ENCODE measurements at places on chromosomes 1 and 21. TPM values are rescaled to one million over a fixed set of nuclear protein-coding genes. Genes with fewer than 3 reads are reported as not detected.

The PEX11B gene
- total RNA-seq, result 19.9 TPM

The RNF187 gene
- 129 TPM for total RNA-seq

The LEMD1 gene
- 2.5 TPM for total RNA-seq

The KIF21B gene
- total RNA-seq, result 5.6 TPM

GRCh38 chr1:221841251-221841982 lies 99.5 kb upstream of the DUSP10 start:
- DNase-seq, result no peak
- peaks cover 19% of the 10 kb centered on the region for H3K4me1 ChIP-seq
- H3K27ac ChIP-seq, result no peak overlapping the region
- no peaks in the 10 kb centered on the region for H3K36me3 ChIP-seq

GRCh38 chr1:112337028-112337531 lies 58.9 kb upstream of the CTTNBP2NL start:
- H3K27ac ChIP-seq, result no peak overlapping the region
- no peak for DNase-seq
- H3K4me3 ChIP-seq, result no peak overlapping the region
- no peaks in the 10 kb centered on the region for H3K4me1 ChIP-seq

DNA sequence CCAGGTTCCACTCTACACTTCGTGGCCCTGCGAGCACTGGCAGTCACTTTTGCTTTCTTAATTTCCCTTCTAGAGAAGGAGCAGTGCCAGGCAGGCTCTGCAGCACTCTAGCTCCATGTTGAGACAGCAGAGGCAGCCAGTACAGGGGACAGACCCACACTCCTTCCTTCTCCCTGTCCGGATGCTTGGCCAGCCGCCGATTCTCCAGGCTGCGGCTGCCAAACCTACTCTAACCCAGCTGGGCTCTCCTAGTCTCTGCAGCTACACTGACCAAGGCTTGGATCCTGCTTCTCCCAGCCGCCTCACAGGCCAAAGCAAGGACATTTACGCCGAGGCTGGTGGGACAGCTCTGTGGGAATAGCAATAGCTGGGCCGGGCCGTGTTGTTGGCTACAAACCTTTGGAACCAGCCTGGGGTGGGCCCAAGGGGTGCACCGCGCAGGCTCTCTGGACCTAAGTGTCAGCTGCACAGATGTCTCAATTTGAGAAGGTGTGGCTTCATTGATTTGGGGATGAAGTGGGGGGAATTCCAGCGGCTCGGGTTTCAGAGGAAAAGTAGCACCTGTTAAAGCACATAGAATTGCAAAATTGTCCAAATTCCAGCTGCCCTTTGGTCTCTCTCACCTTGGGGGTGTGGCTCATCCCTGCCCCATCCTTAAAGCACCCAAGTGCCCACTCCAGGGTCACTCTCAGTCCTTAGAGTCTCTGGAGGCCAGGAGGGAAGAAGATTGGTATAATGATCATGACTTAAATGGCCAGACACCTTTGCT lies 3.2 kb downstream of the BARHL2 start:
- H3K4me3 ChIP-seq, result no peak overlapping the region
- H3K27me3 ChIP-seq, result peaks cover 91% of the 10 kb centered on the region
- no peaks in the 10 kb centered on the region for H3K4me1 ChIP-seq
- no peaks in the 10 kb centered on the region for H3K36me3 ChIP-seq
- DNase-seq, result no peak

GRCh38 chr1:66302815-66303214 lies 231.1 kb upstream of the SGIP1 start:
- H3K27ac ChIP-seq, result no peak overlapping the region
- H3K27me3 ChIP-seq, result no peaks in the 10 kb centered on the region

DNA sequence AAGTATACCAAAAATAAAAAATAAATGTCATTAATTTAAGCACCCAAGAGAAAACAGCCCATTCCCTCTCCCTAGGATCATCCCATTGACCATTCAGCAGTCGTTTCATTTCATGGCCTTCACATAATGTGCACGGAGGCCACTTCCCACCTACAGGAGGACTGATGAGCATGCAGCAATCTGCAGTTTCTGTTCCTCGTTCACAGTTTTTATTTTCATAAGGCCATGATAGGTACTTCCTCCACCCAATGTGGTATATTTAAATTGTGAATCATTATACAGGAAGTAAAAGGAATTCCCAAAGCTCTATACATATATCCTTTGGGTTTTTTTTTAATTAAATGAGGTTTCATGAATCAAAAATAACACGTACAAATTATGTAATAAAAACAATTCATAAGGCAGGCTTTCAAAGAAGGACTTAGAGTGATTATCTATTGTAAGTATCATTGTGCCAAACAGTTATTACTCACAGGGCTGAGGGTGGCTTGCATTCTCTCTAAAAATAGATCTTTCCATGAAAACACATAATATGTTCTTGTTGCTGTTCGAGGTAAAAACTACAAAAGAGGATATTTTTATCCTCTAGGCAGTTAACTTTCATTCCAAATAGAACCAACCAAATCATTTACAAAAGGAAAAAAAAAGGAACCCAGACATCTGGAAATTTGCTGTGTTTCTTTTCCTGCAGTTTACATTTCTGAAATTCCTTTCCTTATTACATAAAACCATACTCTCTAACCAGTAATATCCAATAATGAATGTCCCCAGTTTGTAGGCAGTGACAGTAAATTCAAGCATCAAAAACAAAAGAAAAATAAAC lies 27.5 kb upstream of the SLC44A3 start:
- peaks cover 15% of the 10 kb centered on the region for H3K4me1 ChIP-seq
- H3K36me3 ChIP-seq, result no peaks in the 10 kb centered on the region
- peak; percentile 90 for DNase-seq

DNA sequence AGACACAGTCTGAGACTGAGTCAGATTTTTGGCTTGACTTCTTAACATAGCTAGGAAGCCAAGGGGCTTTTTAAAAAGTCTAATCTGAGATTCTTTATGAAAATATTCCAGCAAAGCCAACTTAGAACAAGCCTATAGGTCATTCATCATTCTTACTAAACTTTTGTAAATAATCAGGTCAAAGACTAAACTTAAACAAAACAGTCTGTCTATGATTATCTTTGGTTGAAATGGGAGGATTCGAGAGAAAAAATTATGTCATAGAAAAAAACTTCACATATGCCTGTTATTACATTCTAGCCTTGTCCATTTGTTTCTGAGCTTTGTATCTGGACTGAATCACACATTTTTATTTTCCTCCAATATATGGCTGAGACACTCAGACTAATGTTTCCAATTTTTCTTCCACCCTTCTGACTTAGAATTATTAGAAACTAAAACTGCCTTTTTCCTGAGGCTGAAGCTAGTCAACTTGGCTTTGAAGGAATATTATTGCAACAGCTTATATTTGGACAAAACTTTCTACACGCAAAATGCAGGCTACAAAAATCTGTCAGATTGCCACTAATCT lies 83.3 kb downstream of the ETS2 start:
- peak; percentile 49 for DNase-seq
- H3K27me3 ChIP-seq, result no peaks in the 10 kb centered on the region
- H3K27ac ChIP-seq, result no peak overlapping the region
- no peaks in the 10 kb centered on the region for H3K36me3 ChIP-seq
- H3K4me3 ChIP-seq, result no peak overlapping the region

DNA sequence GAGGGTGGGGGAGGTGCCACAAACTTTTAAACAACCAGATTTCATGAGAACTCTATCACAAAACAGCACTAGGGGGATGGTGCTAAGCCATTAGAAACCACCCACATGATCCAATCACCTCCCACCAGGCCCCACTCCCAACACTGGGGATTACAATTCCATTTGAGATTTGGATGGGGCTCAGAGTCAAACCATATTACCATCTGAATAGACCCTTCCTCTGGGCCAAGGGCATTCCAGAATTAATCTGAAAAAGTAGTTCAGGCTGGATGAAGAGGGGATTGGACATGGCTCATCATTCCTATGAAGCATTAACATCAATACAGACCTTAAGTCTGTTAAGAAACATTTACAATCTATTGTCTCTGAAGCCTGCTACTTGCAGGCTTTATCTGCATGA lies 149.9 kb upstream of the DNAH14 start:
- H3K4me3 ChIP-seq, result no peak overlapping the region
- H3K27me3 ChIP-seq, result no peaks in the 10 kb centered on the region
- peaks cover 5% of the 10 kb centered on the region for H3K4me1 ChIP-seq
- no peaks in the 10 kb centered on the region for H3K36me3 ChIP-seq
- H3K27ac ChIP-seq, result no peak overlapping the region
- no peak for DNase-seq

DNA sequence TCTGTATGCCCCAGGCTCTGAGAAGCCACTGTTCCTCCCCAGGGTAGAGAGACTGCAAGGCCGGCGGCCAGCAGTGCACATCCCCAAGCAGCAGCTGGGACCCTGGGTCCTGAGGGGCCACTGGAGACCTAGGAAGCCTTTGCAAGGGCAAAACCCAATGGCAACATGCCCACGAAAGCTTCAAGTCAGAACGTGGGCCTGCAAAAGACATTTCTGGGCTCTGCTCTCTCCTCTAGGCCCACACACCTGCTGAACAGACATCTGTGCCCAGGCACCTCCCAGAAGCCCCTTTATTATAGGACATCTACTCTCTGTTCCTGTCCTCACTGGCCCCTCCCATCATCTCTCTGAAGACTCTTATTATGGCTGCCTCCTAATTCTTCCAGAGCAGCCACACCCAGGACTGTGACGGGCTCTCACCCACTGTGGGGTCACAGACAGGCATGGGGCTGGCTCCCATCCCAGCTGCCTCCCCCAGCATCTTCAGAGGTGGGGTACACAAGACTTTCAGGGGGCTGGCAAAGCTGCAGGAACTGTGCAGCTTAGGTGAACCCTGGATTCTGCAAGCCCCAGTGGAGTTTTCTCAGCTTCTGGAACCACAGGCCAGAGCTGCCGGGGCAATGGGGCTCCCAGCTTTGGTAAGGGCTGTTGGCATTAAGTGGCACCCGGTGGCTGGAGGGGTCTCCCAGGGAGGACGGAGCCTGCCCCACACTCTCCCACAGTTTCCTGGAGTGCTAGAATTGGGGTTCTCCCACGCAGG lies 12.6 kb downstream of the TRIM11 start:
- H3K36me3 ChIP-seq, result peaks cover 3% of the 10 kb centered on the region
- no peak overlapping the region for H3K4me3 ChIP-seq
- peak overlapping the region; percentile 1 for H3K27ac ChIP-seq
- no peak for DNase-seq
- H3K27me3 ChIP-seq, result no peaks in the 10 kb centered on the region

DNA sequence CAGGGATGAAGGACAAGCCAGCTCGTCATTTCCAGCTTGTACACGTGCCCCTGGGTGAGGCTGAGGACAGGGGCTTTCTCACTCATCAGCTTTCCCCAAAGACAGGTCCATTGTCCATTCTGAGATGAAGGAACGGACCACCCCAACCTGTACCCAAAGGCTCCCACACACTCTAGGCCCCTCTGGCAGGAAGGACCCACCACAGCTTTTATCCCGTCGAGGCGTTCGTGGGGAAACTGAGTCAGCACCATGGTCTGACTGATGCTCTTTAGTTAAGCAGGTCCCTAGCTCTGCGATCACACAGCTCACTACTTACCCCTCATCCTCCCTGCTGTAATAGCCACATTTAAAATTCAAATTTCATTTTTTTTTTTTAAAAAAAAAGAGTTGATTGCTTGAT lies 117.3 kb downstream of the AJAP1 start:
- no peak for DNase-seq
- H3K4me1 ChIP-seq, result no peaks in the 10 kb centered on the region
- H3K27ac ChIP-seq, result no peak overlapping the region
- no peak overlapping the region for H3K4me3 ChIP-seq
- H3K27me3 ChIP-seq, result no peaks in the 10 kb centered on the region

- H3K4me1 ChIP-seq, result no peaks in the 10 kb centered on the region
- H3K27ac ChIP-seq, result no peak overlapping the region
- no peaks in the 10 kb centered on the region for H3K27me3 ChIP-seq
- no peaks in the 10 kb centered on the region for H3K36me3 ChIP-seq
- no peak for DNase-seq
- H3K4me3 ChIP-seq, result no peak overlapping the region
These were observed 84.2 kb downstream of the PTGER3 start for GRCh38 chr1:70963374-70963773.

DNA sequence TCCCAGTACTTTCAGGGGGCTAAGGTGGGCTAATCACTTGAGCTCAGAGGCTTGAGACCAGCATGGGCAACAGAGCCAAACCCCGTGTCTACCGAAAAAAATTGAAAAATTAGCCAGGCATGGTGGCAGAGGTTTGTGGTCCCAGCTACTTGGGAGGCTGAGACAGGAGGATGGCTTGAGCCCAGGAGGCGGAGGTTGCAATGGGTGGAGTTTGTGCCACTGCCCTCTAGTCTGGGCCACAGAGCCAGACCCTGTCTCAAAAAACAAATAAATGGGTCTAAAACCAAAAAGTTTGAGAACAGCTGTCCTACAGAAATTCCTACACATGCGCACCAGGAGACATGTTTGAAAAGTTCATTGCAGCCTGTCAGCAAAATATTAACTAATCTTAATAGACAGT lies 5.5 kb downstream of the SCAF4 start:
- peaks cover 15% of the 10 kb centered on the region for H3K4me1 ChIP-seq
- H3K27ac ChIP-seq, result no peak overlapping the region
- no peaks in the 10 kb centered on the region for H3K36me3 ChIP-seq
- no peaks in the 10 kb centered on the region for H3K27me3 ChIP-seq
- DNase-seq, result no peak

- H3K27ac ChIP-seq, result no peak overlapping the region
- H3K27me3 ChIP-seq, result peaks cover 44% of the 10 kb centered on the region
- DNase-seq, result no peak
- H3K4me1 ChIP-seq, result no peaks in the 10 kb centered on the region
These were observed 1.2 kb upstream of the RYR2 start for GRCh38 chr1:237040823-237041222.

DNA sequence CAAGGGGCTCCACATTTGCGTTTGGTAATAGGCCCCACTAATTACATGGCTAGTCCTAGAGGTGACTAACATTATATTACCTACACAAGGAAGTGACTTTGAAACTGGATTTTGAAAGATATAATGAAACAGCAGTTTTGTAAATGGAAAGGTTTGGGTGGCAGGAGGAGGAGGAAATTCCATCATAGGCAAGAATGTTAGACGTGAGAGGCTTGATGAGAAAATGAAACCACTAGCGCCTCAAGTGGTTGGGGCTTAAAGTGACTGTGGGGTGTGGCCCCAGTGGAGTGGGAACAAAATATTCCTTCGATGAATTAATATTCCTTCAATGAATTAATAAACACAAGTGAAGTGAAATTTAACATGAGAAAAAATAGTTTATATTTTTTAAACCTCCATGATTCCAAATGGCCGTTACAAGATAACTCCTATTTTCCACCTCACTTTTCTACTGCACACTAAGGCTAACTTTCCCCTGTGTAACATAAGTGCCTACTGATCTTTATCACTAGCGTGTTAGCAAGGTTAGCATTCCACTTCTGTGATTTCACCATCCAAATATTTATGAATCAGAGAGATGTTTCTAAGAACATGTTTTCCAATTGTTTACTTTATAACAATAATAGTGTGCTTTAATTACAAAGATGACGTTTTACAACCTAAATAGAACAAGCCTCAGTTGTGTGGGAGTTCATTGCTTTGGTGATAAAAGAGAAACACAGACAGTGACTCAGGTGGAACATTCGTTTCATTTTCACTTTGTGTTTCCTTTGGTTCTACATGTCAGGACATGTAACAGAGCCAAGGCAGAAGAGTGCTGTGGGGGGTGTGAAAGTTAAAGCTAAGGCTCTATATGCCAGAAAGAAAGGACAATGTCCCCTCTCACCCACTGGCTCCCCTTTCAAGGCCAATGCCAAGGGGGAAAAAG lies 12.5 kb upstream of the ATF3 start:
- H3K27me3 ChIP-seq, result peaks cover 3% of the 10 kb centered on the region
- H3K4me3 ChIP-seq, result peak overlapping the region; percentile 27
- H3K36me3 ChIP-seq, result no peaks in the 10 kb centered on the region
- H3K4me1 ChIP-seq, result peaks cover 16% of the 10 kb centered on the region
- DNase-seq, result peak; percentile 97
